ENCODE measurements at places on chromosomes 6 and 20.

GRCh38 chr20:42258564-42259302, 640.6 kb upstream of the CHD6 start:
- no peak for DNase-seq

- DNase-seq = peak; percentile 50
Measured at GRCh38 chr6:57267586-57268293, 45.6 kb upstream of the RAB23 start.

DNA sequence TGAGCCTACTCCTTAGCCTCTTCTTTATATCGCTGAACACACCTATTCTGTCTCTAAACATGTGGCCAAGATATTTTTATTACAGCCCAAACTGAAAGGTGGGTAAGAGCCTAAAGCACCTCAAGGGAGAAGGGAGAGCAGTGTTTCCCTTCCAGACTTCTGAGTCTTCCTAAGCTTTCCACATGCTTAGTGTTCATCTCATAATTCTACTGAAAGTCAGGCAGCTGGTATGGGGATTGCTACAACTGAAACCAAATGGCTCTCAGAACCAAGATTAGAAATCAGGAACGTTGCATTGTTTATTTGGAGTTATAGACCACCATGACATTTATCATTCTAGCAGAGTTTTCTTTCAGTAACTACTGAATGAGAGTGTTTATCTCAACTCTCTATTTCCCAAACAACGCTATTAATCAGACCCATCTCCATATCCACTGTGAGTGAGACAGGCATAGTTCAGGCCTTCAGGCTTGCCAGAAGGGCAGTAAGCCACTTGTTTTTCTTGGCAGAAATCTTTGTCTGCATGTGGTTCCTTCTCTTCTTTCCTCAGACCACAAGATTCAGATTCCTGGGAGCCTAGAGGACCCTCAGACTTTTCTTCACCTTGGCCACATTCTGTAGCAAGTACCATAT, 22.8 kb downstream of the VGLL2 start:
- no peak for DNase-seq

DNA sequence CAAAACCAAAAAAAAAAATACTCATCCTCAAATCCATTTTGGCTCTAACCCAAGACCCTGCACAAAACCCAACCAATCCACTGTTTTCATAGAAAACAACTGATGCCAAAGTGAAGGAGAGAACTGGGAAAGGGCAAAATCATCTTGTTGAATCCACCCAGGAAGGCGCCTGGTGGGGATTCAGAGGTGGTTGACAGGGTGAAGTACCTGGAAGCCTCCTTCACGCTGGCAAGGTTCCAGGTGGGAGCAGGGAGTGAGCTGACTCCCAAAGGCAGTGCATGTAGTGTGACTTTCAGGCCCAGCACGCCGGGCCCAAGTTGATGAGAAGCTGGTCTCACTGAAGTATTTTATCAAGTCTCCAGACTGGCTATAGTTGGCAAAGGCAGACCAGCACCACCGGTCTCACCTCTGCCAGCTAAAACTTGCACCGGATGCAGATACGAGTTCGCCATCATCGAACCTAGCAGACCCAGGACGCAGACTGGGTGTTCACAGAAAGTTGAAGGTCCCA, 16.5 kb downstream of the PPP1R10 start:
- no peak for DNase-seq

DNA sequence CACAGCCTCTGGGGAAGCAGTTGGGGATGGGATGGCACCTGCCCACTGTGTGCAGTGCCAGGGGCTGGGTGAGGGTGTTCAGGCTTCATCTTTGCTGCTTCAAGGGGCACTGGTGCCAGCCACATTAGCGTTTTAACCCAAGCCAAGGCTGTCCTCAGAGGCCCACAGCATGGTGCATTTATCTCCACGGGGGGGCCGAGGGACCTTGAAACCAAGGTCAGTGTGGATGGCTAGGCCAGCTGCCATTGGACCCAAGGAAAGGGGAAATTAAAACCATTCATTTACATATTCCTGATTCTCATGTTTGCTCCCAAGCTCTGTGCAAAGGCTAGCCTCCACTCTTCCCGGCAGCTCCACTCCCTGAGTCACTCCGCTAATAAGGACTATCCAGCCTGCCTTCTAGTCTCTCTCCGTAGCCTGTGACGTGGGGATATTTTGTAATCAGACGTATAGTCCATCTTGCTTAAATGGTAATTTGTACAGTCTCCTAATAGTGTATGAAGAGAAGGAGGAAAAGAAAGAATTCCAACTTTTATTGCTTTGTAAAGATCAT, 197.1 kb downstream of the CDH4 start:
- no peak for DNase-seq

- DNase-seq = no peak
Measured at GRCh38 chr6:156760377-156760776, 16.8 kb upstream of the ARID1B start.

- DNase-seq = no peak
Measured at GRCh38 chr6:128114164-128114563, 213.3 kb upstream of the THEMIS start.

Measured in SK-N-DZ (cell line).